Memory B cell (primary cell): ENCODE measurements at places on chromosomes 12 and 14.

GRCh38 chr12:39592295-39592694, 27.3 kb downstream of the ABCD2 start:
- DNase-seq = no peak

- no peak for DNase-seq
Measured at GRCh38 chr12:68237078-68237477, 11.5 kb upstream of the IL26 start.

- no peak for DNase-seq
Measured at GRCh38 chr12:121439715-121440114, 39.8 kb downstream of the RNF34 start.

DNA sequence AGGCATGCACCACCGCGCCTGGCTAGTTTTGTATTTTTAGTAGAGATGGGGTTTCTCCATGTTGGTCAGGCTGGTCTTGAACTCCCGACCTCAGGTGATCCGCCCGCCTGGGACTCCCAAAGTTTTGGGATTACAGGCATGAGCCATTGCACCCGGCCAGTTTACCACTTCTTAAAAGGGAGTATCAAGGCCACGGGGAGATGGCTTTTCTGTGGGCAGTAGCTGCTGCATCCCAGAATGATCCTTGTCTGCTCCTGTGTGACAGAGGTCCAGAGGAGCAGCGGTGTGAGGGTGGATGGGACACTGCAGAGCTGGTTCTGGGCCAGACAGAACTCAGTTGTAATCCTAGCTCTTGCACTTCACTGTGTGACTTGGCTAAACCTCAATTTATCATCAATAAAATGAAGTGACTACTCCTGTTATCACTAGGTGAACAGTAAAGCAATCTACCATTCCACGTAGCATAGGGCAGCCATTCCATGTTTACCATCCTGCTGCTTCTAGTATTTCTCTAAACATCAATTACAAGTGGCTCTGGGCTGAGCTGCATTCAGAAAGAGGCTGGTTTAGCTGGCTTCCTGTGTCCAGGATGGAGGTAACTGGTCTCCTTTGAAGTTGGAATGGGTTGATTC, 3.0 kb upstream of the NPFF start:
- DNase-seq = no peak

GRCh38 chr12:106152334-106152733, 13.6 kb upstream of the NUAK1 start:
- DNase-seq = no peak

GRCh38 chr14:96062506-96062905, 23.3 kb downstream of the C14orf132 start:
- no peak for DNase-seq

- no peak for DNase-seq
Measured at GRCh38 chr12:77087427-77087826, 22.1 kb upstream of the E2F7 start.

GRCh38 chr12:21638054-21638891, 19.4 kb downstream of the LDHB start:
- no peak for DNase-seq

- DNase-seq = no peak
Measured at GRCh38 chr12:110084314-110085015, 36.1 kb upstream of the C12orf76 start.

DNA sequence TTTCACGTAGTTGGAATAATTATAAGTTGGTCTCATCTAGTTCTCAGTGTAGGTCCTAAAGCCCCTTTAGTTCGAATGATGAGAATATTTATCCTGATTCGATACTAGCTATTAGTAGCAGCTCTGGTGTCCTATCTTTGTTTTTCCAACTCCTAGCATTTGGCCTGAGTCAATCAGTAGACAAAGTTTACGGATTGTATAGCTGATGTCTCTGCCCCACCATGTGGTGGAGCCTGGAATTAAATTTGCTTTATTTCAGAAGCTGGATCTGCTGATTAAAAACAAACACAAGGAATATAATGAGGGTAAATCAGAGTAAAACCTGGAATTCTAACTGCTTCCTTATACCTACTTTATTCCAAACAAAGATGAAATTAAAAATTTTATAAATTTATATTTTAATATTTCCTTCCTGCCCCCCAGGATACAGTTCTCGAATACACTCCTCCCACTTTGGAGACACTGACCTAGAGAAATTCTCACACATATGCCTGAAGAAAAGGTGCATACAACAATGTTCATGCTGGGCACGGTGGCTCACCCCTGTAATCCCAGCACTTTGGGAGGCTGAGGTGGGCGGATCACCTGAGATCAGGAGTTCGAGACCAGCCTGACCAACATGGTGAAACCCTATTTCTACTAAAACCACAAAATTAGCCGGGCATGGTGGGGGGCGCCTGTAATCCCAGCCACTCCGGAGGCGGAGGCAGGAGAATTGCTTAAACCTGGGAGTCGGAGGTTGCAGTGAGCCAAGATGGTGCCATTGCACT, 7.6 kb upstream of the BRMS1L start:
- DNase-seq = no peak

- no peak for DNase-seq
Measured at GRCh38 chr12:126554625-126555024, 1489.4 kb downstream of the AACS start.

DNA sequence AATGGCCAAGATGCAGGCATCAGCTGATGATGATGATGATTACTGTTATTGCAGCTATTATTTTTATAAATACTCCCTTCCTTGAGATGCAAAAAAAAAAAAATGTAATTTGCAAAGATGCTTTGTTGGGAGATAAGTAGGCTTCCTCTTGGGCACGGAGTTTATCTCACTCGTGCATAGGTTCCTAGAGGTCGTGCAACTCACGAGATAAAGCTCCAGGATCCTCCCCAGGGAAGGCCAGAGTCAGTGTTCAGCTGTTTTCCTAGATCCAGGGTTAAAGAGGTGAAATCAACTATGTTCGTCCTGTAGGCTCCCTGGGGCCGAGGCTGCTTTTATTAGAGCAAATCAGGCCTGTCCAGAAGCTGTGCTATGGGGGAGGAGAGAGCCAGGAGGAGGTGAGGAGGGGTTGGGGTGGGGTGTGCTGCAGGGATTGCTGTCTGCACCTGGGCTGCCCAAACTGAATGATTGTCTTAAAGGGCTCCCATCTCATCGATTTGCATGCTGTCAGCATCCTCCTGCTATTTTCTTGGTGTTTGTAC, 270.3 kb downstream of the NRXN3 start:
- DNase-seq = no peak

GRCh38 chr12:50302686-50303085, 19.4 kb upstream of the LIMA1 start:
- no peak for DNase-seq

GRCh38 chr12:68001486-68002466, 12.5 kb downstream of the IFNG-AS1 start:
- DNase-seq = peak; percentile 10

DNA sequence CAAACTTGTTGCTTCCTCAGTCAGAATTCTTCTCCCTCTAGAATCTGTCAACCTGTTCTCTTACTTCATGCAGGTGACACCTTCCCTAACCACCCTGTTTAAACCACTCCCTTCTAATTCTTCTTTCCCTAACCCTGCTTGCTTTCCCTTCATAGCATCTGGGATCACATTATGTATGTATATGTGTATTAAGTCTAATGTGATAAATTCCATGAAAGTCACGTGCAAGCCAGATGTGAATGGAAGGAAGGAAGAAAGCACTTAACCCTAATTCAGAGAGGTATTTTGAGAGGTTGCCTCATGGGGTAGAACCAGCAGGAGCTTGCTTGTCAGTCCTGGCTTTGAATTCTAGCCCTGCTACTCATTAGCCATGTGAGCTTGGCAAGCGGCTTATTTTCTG, 340.0 kb downstream of the TRHDE start:
- DNase-seq = no peak

DNA sequence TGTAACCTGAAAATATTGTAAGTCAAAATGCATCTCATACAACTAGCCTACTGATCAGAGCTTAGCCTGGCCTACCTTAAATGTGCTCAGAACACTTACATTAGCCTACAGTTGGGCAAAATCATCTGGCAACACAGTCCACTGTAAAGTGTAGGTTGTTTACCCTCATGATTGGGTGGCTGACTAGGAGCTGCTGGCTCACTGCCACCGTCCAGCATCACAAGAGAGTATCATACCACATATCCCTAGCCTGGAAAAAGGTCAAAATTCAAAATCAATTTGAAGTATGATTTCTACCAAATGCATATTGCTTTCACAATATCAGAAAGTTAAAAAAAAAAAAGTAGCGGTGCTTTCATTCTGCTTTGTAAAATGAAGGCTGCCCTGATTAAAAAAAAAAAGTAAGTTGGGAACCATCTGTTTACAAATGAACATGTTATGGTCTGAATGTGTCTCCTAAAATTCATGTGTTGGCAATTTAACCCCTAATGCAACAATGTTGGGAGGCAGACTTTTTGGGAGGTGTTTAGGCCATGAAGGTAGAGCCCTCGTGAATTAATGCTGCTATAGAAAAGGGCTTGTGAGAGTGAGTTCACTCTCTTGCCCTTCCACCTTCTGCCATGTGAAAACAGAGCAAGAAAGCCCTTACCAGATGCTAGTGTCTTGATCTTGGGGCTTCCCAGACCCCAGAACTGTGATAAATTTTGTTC, 211.8 kb downstream of the PPM1H start:
- no peak for DNase-seq

GRCh38 chr12:24278832-24279231, 329.4 kb upstream of the SOX5 start:
- DNase-seq = no peak

GRCh38 chr14:99116741-99117295, 155.2 kb downstream of the BCL11B start:
- no peak for DNase-seq

GRCh38 chr12:114371733-114372132, 34.2 kb downstream of the TBX5 start:
- no peak for DNase-seq

GRCh38 chr12:117365049-117365616, 3.7 kb upstream of the NOS1 start:
- no peak for DNase-seq

GRCh38 chr12:89080793-89081465, 271.4 kb downstream of the DUSP6 start:
- DNase-seq = no peak

DNA sequence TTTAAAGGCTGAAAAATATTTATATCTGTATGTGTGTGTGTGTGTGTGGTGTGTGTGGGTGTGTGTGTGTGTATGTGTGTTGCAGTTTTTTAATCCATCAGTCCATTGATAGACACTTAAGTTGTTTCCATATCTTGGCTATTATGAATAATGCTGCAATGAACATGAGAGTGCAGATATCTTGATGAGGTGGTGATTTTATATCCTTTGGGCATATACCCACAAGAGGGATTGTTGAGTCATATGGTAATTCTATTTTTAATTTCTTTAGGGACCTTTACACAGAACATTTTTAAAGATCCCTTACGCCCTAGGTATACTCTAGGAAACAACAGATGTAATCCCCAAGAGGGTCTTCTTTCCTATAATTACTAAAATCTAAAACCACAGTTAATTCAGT, 154.5 kb upstream of the CLEC14A start:
- DNase-seq = no peak

DNA sequence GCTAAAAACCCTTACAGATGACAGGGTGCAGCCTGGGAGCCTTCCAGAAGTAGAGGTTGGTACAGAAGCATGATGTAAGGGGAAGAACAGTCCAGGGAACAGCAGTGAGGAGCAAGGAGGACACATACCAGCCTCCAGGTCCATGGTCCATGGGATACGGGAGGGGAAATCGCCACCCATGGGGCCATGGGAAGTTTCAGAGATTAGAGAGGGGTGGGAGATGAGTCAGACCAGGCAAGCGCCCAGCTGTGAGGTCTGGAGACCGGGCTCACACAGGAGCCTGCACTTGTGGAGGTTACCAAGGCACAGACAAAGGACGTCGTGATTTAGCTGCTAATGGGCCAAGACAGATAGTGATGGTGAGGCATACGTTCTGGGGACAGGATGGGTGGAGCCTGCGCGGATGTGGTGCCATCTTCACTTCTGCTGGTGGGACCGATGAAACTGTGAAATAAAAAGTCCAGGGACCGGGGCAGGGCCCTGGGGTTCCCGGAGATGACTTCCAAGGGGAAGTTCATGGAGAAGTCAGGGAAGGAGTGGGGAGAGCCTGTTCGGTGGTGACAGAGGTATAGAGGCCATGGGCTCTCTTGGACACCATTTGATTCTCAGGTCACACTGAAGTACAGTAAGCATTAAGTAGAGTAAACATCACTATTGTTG, 17.7 kb upstream of the LRP1-AS start:
- no peak for DNase-seq

GRCh38 chr14:36750244-36750643, 88.6 kb downstream of the PAX9 start:
- DNase-seq = no peak

GRCh38 chr14:96130854-96131253, 73.8 kb upstream of the BDKRB2 start:
- DNase-seq = no peak

- no peak for DNase-seq
Measured at GRCh38 chr12:716506-716905, 35.9 kb upstream of the WNK1 start.

DNA sequence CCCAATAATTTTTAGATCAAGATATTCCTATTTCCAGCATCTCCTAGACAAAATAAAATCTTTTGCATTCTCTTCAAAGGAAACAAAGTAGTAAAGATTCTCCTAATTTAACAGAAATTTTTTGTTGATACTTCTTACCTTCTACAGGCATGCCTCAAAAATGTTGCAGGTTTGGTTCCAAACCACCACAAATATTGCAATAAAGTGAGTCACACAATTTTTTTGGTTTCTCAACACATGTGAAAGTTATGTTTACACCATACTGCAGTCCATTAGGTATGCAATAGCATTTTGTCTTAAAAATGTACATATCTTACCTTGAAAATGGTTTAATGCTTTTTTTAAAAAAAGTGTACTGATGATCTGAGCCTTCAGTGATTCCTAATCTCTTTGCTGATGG, 65.6 kb upstream of the USP15 start:
- DNase-seq = no peak

DNA sequence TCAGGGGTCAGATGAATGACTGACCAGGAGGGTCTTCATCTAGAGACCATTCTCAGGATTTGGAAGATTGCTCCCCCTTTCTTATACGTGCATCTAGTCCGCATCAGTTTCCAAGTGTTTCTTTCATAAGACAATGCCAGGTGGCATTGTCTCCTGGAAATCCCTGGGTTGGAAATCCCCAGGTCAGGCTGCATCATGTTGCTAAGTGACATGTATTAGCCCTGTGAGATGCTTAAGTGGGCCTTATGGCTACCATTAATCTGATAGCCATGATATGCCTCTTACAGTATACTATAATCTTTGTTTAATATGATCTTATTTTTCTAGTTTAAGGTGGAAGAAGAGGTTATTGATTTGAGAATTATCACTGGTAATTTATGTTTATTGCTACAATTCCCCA, 92.8 kb downstream of the DIO3 start:
- DNase-seq = no peak

- DNase-seq = no peak
Measured at GRCh38 chr14:106129274-106129673, 602.9 kb downstream of the TMEM121 start.
